Mucosa of gallbladder (tissue), 1 donor: ENCODE measurements at places on chromosomes 1 and 21. TPM values are rescaled to one million over a fixed set of nuclear protein-coding genes. Genes with fewer than 3 reads are reported as not detected.

Gene ADAR
- 146 TPM for total RNA-seq

Gene AIRE
- total RNA-seq, result 0.17 TPM

Gene AGRN
- total RNA-seq, result 311 TPM

Gene LAMTOR5
- 159 TPM for total RNA-seq

GRCh38 chr21:17818186-17819113 lies 706 bp downstream of the C21orf91 start:
- DNase-seq, result peak; percentile 12

- no peak for DNase-seq
Measured at GRCh38 chr1:33366762-33367484, 46.0 kb upstream of the A3GALT2 start.

Gene SLC35E2B
- total RNA-seq, result 108 TPM
